Neural crest cell (in vitro differentiated cells): ENCODE measurements at places on chromosomes 11 and 22.

- no peak for DNase-seq
Observed at GRCh38 chr11:19380375-19380774, 139.6 kb upstream of the E2F8 start.

DNA sequence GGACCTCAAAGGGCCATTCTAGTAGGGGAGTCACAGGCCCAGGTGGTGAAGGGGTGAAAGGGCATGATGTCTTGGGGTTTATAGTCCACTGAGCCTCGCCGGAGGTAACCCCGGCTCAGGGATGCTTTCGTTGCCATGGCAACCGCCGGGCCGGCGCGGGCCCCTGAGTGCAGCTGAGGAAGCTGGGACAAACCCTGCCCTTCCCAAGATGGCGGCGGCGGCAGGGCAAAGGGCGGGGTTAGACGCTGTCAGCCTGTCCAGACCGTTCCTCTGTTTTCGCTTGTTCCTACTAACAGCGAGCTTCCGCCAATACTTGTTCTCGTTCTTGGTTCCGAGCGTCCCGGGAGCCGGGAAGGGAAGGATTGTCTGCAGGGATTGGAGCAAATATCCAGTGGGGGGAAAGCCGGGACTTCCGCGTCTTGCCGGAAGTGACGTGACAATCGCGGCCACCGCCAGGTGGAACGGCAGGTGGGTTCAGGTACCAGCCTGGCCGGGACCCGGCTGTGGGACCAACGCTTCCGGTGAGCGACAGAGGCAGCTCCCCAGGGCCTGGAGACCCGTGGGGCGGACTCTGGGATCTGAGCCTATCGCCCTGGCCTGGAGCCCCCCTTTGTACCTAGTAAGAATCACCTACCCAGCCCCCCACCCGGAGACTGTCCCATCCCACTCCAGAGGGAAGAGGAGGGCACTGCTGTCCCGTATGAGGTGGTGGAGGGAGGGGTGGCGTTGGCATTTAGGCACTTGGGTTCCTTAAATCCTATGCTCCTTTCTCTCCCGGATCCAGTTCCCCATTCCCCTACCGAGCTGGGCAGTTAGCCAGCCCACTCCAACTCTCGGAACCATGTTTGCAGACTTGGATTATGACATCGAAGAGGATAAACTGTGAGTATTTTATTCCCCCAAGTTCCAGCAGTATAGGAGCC lies at the start of gene PICK1:
PICK1 (plus strand) TSS at position 436 of the 923 bp plus-strand sequence; CDS start at position 842, 406 bp downstream.
- peak; percentile 74 for DNase-seq

DNA sequence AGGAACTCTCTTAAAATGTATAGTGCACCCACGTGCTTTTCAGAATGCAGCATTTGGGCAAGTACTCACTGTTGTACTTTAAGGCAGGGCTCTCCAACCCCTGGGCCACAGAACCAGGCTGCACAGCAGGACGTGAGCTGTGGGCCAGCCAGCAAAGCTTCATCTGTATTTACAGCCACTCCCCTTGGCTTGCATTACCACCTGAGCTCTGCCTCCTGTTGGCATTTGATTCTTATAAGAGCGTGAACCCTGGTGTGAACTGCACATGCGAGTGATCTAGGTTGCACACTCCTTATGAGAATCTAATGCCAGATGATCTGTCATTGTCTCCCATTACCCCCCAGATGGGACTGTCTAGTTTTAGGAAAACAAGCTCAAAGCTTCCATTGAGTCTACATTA lies 3.0 kb downstream of the C11orf58 start:
- no peak for DNase-seq

GRCh38 chr11:128803011-128803410 lies 64.1 kb downstream of the KCNJ1 start:
- DNase-seq = no peak

- no peak for DNase-seq
Observed at GRCh38 chr11:102600666-102601065, 24.5 kb downstream of the MMP20 start.

- no peak for DNase-seq
Observed at GRCh38 chr11:21771097-21771496, 421.8 kb upstream of the ANO5 start.

DNA sequence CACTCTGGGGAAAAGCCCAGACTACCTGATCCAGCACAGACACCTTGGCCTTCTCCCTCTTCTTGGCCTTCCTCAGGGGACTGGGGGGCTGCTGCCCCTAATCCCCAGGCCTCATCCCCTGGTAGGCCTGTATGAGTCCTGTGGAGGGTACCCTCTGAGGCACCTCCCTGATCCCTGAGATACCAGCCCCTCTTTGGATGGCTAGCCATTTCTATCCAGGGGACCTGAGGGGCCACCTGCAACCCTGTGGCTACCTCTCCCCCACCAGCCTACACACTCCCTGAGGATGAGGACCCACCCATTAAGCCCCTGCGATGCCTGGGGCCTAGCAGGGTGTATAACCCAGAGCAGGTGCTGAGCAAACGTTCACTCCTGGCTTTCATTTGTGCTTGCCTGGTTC lies 54.6 kb downstream of the HIRA start:
- no peak for DNase-seq
